ENCODE measurements at places on chromosomes 2 and 18.

DNA sequence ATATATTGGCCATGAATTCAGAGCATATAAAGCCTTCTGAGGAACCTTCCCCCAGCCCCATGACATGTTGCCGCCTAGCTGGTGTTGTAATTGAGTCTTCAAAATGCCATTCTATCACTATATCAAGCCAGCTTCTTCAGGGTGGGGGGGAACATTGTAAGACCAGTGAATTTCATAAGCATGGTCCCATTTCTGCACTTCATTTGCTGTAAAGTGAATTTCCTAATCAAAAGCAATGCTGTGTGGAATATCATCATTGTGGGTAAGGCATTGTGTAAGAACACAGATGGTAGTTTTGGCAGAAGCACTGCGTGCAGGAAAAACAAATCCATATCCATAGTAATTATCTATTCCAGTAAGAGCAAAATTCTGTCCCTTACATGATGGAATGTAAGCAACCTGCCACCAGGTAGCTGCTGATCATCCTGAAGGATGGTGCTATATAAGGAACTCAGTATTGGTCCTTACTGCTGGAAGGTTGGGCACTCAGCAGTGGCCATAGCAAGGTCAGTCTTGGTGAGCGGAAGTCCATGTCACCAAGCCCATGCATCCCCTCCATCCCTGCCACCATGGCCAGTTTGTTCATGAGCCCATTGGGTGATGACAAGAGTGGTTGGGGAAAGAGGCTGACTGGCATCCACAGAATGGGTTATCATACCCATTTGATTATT, 159.4 kb downstream of the COPS8 start:
- DNase-seq, result peak; percentile 76

- peak; percentile 41 for DNase-seq
Observed at GRCh38 chr18:62634458-62634857, 80.9 kb upstream of the PHLPP1 start.

DNA sequence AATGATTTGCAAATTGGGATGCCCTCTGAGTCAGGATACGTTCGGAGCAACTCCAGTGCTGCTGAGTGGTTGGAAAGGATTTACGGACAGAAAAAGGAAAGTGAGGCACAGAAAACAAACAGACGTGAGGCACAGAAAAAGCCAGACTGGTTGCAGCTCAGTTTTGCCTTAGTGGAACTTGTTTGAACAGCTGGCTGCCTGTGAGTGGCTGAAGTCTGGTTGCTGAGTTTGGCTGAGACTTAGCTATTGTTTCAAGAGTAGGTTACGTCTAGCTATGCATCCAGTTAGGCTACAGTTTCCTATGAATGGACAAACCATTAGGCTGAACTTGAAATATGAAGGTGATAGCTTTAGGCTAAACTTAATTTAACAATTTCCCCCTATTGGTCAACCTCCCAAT, 256.6 kb downstream of the VAPA start:
- DNase-seq, result no peak

DNA sequence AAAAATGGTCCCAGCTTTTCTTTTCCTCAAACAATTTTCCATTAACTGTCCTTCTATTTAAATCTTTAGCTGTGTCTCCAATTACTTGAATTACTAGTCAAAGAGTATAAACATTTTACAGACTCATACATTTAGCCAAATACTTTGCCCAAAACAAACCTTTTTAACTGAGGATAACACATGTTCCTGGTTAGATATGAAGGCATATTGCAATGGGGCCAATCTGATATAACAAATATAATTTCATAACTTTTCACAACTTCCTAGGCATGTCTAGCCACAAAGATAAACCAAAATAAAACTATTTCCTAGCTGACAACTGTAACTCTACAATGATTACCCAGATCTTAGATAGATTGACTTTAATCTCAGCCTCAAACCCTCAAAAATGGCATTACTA, 247.5 kb upstream of the ZNF521 start:
- DNase-seq, result no peak

GRCh38 chr2:201242571-201243277, 17.6 kb upstream of the CASP8 start:
- DNase-seq, result no peak

- no peak for DNase-seq
Observed at GRCh38 chr2:185187421-185187820, 551.2 kb upstream of the FSIP2 start.

- DNase-seq, result no peak
Observed at GRCh38 chr2:60793169-60793568, 37.1 kb downstream of the PAPOLG start.

GRCh38 chr2:1811258-1811970, 67.1 kb upstream of the PXDN start:
- no peak for DNase-seq

- DNase-seq, result no peak
Observed at GRCh38 chr2:9315280-9315847, 108.0 kb downstream of the ITGB1BP1 start.

- no peak for DNase-seq
Observed at GRCh38 chr2:13581471-13581870, 864.7 kb downstream of the TRIB2 start.

DNA sequence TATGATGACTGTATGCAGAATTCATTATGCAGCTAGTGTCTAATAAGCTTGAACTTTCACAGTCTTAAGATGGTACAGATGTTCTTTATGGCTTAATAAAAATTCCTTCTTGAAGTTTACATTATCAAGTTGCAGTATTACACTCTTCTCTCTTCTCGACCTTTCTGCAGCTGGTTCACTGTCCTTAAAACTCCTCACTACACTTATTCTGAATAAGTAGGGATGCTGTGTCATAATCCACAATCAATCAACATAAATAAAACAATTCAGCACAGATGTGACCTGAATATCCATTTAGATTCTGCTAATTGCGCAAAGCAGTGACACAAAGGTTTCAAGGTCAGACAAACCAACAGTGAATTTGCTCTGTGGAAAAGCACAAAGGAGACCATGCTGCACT, 356.8 kb downstream of the SUCLG1 start:
- DNase-seq, result no peak

DNA sequence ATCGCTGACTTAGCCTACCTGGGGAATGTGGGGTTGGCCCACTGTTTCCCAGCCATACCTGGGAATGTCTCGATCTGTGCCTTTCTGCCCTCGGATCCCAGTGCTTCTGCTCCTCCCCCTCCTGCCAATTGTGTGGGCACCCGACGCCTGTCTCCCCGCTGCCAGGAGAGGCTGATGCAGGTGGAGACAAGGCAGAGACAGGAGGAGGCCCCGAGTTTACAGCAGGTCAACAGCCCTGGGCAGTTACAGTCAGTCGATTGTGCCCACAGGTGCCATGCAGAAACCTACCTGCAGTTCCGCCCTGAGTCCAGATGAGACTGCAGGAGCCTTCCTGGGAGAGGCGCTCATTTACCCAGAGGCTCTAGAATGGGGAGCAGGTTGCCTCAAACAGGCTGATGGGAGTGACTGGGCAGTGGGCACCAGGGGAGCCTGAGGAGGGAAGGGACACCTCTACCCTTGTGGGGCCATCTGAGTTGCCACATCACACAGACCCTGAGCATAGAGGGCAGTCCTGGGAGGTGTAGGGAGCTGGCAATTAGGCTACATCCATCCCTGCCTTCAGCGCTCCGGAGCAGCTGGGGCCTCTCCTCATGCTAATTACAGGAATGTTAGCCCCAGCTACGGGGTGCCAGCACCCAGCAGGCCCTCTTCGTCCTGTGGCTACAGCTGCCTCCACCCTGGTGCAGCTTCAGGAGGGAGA, 300.1 kb downstream of the NDUFA10 start:
- DNase-seq, result no peak

DNA sequence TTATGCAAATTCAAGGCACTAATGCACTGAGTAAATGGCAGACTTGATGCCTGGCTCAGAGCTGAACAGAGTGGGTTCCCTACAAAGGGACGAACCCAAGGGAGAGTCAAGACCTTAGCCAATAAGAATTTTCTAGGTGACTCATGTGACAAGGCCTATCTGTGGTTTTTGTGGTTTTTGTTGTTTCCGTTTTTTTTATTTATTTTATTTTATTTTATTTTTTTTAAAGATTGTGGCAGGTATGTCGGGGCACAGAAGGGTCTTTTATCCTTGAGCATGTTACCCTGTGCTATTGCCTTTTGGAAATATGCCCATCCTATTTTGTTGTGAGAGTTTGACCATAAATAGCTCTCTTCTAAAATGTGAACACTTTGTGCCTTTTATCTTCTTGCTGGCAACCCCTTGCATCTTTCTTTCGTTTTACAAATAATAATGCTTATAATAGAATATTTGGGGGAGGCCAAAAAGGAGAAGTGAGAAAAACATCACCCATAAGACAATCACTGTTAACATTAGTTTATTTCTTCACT, 113.4 kb upstream of the AQP4 start:
- DNase-seq, result no peak

DNA sequence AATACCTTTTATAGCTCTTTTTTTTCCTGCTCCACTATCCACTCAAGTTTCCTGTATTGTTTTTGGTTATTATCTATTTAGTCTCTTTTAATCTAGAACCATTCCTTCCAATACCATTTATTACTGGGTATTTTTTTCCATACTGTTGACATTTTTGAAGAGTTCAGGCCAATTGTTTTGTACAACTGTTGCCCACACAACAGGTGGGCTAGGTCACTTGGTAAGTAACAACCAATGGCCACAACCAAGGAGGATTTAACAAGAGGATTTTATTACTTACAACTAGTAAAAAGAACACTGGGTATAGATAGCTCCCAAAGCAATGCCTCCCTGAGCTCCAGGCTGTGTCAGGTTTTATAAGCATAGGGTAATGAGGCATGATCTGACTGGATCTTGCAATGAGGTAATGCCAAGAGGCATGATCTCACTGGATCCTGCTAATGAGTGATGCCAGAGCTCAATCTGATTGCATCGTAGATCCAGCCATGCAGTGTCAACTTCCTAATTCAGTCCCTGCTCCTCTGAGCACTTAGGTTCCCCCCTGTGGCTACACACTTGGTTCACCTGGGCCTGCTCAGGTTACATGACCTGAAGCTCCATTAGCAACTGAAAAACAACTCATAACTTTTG, 7.1 kb upstream of the CEP68 start:
- no peak for DNase-seq

Measured in fibroblast of upper back skin (primary cell).